ENCODE measurements at places on chromosomes 1 and 21.

GRCh38 chr1:176989023-176989422 is 175.5 kb downstream of the ASTN1 start:
- no peak for DNase-seq

DNA sequence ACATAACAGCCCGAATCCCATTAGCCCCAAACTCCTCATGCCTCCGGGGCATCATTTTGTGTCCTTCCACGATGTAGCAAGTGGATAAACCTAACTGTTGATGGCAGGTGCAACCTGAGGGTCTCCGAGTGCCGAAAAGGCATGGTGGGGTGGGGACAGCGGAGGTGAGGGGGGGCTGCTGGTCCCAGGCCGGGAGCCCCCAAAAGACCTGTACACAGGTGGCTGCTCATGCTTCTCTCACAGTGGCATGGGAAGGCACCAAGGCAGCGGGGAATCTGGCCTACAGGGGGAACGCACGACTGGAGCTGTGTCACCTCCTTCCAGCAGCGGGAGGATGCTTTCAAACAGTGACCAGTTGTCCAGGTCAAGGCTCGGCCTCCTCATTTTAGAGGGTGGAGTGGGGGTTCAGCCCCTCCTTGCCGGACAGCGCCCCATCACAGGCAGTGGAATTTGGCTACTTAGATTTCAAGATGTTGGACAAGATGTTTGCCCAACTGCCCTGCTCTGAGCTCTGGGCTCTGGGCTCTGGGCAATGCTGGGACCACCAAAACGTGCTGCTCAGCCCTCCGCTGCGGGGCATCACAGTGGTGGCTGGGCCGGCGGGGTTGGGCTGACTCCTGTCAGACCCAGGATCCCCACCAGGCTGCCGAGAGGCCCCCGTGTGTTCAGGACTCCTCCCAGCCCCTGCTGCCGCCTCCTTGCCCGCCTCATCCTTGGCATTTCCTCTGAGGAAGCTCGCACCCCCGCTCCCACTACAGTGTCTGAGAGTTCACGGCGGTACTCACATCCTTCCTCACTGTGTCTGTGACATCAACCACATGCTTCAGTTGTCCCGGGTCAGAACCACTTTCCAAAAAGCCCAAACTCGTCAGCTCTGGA is 7.6 kb downstream of the DNMT3L start:
- DNase-seq = no peak

- no peak for DNase-seq
Observed at GRCh38 chr1:42231253-42231652, 66.7 kb upstream of the GUCA2A start.

DNA sequence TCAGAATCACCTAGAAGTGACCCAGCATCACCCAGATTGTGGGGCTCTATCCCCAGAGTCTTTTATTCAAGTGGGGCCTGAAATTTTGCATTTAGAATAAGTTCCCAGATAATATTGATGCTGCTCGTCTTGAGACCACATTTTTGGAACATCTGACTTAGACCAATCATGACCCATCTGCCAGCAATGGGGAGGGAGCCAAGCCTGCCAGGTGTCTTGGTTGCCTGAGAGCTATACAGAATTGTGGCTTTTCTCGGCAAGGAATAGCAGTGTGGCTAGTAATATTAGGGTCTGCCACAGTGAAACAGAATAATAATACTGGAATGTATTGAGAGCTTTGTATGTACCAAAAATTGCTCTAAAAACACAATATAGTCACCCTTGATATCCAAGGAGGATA is 31.1 kb upstream of the RGS8 start:
- DNase-seq = no peak

GRCh38 chr21:45305836-45306235 is 18.1 kb upstream of the POFUT2 start:
- no peak for DNase-seq
